ENCODE measurements at places on chromosomes 16 and 17.

- DNase-seq: no peak
Measured at GRCh38 chr16:885391-885790, 84.9 kb upstream of the GNG13 start.

DNA sequence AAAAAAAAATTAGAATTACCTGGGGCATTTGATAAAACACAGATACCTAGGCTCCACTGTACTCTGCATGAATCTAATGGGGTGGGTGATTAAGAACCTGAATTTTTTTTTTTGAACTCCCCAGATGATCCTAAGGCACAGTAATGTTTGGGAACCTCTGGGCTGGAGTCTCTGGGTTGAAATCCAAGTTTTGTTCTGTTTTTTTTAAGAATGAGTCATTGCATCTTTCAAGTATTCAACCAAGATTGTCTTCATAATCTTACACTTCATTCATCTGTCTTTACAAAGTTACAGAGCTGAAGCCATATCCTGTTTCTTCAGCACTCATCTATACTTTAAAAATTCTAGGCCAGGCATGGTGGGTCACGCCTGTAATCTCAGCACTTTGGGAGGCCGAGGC is 52.6 kb downstream of the PIGL start:
- no peak for DNase-seq

GRCh38 chr17:42361781-42362186 is 26.5 kb downstream of the STAT3 start:
- no peak for DNase-seq

GRCh38 chr17:48605991-48606891 is 1.5 kb upstream of the HOXB6 start:
- DNase-seq: no peak

- peak; percentile 66 for DNase-seq
Measured at GRCh38 chr16:3690470-3690928, 26.8 kb downstream of the TRAP1 start.

DNA sequence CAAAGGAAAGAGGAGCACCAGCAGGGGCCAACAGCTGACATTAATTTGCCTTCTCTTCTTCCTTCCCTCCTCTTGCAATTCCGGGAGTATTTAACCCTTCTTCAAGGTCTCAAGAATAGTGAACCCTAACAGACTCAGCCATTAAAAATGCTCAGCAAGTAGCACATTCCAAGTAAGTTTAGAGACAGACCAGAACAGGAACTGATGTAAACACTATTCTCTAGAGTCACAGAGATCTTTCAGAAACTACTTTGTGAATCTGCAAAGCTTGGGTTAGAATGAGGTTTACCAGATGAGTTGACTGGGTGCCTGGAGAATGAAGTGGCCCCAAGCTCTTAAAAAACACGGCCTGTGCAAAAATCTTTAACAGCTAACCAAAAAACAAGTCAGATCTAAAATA is 50.9 kb downstream of the TEX2 start:
- DNase-seq: no peak

- DNase-seq: no peak
Measured at GRCh38 chr17:13601776-13602551, at the start of gene HS3ST3A1. Gene HS3ST3A1 (minus strand): TSS chr17:13601929. CDS start chr17:13601129, 800 bp downstream.

DNA sequence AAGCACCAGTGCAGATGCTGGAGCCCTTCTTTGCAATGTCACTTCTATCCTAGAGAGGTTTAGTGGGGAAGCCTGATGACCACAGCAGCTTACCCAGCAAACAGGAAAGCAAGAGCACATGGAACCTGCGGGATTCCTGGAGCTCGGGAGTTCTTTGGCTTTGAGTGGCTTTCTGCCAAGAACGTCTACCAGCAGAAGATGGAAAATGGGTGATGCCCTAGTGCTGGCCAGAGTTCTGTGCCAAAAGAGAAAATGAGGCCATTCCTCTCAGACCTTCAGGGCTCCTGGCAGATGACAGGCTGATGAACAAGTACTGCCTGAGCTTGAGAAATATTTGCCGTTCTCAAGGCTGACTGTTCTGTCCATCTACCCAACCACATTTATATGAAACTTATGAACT is 332.1 kb upstream of the CCL2 start:
- DNase-seq: no peak

GRCh38 chr16:50992350-50993032 is 158.6 kb downstream of the SALL1 start:
- DNase-seq: no peak

GRCh38 chr17:44361292-44362260 is 2.1 kb downstream of the FAM171A2 start:
- DNase-seq: no peak

GRCh38 chr16:19400711-19401110 is 17.0 kb upstream of the TMC5 start:
- DNase-seq: peak; percentile 16

DNA sequence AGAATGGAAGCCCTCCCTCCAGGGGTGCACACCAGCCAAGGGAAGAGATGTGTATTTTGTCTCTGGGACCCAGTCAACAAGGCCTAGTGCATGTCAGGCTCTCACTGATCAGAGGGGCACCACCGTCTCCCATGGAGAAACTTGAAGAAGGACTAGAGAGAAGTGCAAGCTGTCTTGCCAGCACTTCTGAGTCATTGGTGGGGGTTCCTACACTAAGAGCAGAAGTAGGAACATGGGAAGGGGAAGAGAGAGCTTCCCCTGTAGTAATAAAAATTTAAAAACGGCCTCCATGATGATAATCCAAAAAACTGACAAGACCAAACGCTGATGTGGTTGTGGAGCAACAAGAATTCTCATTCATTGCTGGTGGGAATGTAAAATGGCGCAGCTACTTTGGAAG is 46.3 kb downstream of the DYNLRB2 start:
- no peak for DNase-seq

GRCh38 chr17:49496183-49496866 is 1.2 kb downstream of the NGFR start:
- DNase-seq: peak; percentile 46

- no peak for DNase-seq
Measured at GRCh38 chr16:53031323-53031942, 21.3 kb downstream of the CHD9NB start.

All from NCI-H1694 treated with DMSO at 0.1 percent for 48 hours (cell line).